ENCODE measurements at places on chromosomes 1 and 21.

DNA sequence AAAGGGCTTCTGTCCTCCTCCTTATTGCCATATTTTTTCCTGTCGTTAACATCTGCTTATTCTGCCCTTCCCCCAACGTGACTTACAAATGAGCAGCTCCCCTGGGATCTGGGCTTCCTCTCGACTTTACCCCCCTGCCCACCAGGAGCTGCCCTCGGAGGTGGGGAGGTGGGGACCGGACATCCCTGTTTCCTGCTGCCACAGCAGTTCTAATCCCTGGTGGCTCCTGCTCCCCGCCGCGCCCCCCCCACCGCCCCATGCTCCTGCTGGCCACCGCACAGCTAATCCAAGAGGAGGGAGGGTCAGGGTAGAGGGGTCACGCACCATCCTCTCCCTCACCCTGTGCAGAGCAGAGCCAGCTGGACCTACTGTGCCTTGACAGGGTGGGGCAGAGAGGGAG, 4.4 kb upstream of the SLC27A3 start:
- no peak for DNase-seq

DNA sequence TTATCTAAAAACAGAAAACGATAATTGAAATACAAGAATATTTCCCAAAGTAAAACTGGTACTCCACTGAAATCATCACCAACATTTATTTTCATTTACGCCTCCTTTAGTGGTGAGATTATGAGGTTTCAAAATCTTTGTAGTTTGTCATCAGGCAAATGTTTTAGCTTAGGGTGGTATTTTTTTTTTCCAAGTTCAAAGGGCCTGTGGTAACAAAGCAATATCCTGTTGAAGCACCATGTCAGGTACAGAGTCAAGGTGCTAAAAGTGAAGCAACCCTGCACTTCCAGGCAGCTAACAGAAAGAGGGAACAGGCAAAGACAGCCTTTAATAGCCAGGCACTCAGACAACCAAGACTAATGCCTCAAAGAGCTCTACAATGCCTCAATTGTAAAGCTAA, 89.2 kb downstream of the JAK1 start:
- no peak for DNase-seq

DNA sequence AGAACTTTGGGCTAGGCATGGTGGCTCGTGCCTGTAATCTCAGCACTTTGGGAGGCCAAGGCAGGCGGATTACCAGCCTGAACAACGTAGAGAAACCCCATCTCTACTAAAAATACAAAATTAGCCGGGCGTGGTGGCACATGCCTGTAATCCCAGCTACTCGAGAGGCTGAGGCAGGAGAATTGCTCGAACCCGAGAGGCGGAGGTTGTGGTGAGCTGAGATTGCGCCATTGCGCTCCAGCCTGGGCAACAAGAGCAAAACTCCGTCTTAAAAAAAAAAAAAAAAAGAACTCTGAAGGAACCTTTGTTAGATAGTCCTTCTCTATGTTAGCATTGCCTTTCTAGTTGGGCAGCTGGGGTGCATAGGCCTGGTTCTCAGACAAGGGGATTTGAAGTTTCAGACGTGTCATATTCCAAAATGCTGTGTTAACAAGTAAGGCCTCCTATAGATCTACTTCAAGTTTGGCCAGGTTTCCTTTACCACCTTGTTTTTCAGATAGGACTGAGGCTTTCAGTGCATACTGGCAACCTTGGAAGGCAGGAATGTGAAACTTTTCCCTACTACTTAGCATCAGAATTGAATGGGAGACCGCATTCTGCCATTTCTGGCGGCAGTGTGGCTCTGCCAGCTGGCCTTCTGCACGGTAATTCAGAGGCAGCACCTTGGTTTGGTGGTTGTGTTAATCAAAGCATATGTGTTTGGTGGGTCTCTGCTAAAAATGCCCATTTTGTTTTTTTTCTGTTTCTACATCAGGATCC, 6.1 kb downstream of the UQCRH start:
- DNase-seq = no peak

GRCh38 chr1:45430490-45430889, 60.5 kb downstream of the TESK2 start:
- no peak for DNase-seq

DNA sequence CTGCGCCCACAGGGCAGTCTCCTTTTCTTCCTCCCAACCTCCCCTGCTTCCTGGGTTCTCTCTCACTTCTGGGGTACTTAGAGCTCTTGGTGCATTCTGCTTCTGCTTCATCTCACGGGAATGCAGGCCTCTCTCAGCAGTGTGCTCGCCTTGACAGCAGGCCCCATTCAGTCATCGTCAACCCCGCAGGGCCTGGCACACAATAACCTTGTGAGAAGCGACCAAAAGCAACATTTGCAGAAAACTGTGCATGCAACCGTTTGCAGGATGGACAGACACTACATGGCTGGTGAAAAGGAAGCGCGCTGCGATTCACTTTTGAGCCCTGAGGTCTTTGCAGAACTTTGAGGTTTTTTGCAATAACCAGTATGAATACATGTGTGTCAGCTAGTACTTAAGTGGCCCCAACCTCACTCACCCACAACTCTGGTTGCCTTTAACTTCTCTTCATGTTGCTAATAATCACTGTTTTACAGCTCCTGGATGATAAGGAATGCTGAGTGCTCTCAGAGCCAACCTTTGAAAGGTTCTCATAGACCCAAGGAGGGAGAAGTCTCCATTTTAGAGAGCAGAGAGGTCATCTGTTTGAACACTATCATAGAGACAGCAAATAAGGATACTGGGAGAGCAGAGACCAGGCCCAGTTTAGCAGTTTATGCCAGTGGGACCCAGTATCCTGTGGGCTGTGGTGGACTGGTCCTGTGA, 2.5 kb upstream of the CD160 start:
- DNase-seq = no peak

DNA sequence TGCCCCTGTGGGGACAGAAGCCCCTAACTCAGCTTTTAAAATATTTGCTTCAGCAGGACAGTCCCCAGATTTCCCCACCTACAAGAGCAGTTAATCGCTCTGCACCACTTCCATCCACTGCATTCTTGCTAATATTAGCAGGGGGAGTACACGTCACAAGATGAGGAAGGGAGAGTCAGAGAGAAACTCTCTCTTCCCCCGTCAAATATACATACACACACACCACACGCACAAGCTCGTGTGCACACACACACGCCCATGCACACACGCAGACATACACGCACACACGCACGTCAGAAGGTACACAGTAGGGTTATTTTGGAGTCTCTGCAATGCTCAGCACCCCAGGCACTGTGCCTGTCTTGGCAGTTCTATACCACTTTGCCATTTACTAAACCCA, 2.1 kb downstream of the CLCA1 start:
- no peak for DNase-seq

- DNase-seq = no peak
Measured at GRCh38 chr1:121517586-121518230, 332.9 kb downstream of the SRGAP2C start.

DNA sequence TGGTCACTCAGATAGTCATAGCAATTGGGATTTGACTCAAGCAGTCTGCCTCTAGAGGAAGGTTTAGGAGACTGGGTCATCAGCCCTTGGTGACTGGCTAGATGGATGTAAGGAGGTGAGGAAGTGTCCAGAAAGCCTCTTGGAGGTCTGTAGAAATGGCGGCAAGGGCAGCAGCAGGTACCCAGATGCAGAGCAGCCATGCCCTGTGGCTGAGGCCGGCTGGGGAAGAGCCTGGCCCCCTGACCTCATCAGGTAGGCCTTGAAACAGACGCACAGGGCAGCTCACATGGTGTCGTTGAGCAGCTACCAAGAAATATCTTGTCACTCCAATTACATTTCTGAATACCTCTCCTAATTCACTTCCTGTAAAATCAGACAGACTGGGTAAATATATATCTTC, 98.2 kb downstream of the DMRTB1 start:
- no peak for DNase-seq
